Right hindlimb (tissue), 1 donor: ENCODE measurements at places on chromosomes 3 and 15.

- no peak for DNase-seq
These were observed 46.1 kb upstream of the ABI3BP start for GRCh38 chr3:101039285-101039684.

GRCh38 chr3:179196098-179196497 is 47.9 kb downstream of the PIK3CA start:
- no peak for DNase-seq

DNA sequence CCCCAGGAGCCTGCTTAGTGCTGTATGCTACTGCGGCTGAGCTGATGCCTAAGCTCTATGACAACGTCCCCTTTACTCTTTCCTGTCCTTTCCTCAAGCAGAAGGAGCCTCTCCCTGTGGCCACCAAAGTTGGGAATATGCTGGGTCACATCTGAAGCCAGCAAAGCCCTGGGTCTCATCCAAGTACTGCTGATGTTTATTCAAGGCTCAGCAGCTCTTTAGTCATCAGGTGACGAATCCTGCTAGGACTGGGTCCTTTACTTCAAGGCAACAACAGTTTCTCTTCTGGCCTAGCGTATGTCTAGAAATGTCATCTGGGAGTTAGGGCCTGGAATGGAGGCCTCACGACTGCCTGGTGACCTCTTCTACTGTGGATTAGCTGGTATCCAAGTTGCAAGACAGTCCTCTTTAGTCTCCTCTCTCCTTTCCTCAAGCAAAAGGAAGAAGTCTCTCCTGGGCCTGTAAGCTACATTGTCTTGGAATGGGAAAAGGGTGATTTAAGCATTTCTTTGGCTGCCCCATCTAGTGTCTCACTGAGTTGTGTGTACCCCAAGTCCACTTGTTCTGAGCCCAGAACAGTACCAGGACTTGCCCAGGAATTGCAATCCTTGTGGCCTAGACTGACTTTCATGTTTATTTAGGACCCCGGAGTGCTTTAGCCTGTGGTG is 63.9 kb downstream of the TNFAIP8L3 start:
- DNase-seq, result no peak

DNA sequence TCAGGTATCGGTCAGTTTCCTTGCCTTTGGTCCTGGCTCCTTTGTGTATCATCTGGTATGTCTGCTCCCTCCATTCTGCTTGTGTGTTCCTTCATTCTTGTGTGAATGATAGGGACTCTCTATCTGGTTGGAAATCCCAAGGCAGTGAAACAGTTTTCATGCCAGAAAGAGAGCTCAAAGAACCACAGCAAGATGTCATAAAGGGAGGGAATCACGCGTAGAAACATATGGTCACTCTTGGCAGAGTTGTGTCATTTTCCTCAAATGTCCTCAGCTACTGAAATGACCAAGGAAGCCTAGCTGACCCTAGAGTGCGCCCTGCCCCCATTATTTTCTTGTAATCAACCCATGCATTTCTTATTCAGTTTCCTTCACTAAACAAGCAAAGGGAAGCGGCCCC is 48.0 kb downstream of the RASGRP1 start:
- no peak for DNase-seq

DNA sequence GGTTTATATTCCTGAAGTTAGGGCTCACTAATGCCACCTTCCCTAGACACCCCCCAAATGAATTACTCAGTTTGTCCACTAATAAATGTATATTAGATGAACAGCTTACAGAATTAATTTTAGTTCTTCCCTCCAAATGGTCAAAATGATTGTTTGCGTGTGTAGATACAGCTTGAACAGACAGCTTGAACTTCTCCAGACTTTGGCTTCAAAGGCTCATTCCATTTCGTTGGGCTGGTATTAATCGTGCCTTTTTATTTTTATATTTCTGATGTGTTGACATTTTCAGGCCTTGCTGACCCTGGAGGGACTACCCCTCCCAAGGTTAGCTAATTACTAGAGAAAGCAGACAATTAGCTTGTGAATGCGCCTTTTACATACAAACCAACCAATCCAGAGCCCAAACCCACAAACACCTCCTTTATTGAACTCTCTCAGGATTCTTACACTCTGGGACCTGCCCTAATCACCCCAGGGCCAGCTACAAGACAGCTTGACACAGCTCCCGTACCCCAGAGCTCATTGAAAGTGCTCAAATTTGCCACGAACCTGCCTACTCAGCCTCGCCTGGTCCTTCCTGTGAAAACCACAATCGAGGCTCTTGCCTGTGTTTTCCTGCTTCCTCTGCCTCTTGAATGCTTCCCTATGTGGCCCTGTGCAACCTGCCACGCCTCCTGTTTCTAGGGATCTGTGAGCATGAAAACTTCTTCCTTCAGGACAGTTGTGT is 40.3 kb downstream of the RPL22L1 start:
- DNase-seq, result no peak

DNA sequence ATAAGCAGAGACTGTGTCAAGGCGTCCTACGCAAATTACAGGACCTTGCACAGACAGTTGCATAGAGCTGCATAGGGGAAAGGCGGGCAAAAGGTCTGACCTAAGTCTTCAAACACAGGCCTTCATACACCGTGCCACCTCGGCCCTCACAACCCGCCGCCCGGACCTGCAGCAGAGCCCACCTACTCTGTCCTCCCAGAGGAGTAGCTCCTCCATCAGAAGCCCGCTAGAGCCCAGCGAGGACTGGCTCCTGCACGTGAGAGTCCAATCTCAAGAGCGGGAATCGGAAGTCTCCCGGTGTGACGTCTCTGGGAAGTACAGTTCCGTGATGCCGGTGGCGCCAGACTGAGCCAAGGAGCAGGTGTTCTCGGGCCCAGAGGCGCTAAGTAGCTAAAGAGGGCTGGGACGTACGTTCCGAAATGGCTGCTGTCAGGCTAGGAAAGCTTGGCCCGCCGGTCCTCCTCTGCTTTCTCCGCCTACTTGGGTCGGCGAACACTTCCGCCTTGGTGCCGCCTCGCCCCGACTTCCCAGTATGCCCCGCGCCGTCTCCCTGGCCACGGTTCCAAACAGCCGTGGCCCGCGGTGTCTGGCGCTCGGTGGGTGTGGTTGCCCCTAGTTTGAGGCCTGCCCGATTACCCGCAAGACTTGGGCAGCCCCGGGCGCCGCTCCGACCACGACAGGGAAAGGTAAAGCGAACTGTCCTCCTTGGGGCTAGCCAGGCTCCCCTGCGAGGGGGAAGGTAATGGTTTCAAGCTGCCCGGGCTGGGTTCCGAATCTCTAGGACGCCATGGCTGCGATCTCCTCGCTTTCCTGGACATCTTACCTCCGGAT is at the start of the genes ASTE1 and NEK11:
Gene ASTE1, minus strand, starts transcription at position 505 of the 831 bp plus-strand sequence. CDS start 1,519 bp downstream, outside the sequence.
Gene NEK11, plus strand, starts transcription at position 557 of the 831 bp plus-strand sequence. CDS start 2,832 bp downstream, outside the sequence.
- peak; percentile 96 for DNase-seq

GRCh38 chr3:171797873-171798272 is 12.4 kb downstream of the PLD1 start:
- no peak for DNase-seq

- DNase-seq, result no peak
These were observed 11.1 kb downstream of the LRCH3 start for GRCh38 chr3:197801891-197802778.

DNA sequence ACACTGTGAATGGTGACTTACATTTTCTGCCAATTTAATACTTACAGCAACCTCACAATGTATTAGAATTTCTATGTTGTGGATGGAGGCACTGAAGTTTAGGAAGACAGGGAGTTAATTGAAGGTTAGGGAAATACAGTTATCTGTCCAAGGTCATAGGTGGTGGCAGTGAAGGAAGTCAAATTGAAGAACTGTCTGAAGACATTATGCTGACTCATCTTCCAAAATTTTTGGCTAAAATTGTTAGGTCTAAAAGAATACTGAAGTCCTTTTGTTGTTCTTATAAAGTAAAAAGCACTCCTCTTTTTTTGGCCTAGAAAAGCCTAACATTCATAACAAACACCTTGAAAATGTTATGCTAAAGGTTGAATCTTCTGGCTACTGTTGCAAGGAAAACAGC is 27.7 kb downstream of the EMC4 start:
- no peak for DNase-seq

- DNase-seq, result no peak
These were observed 248.5 kb downstream of the TIGIT start for GRCh38 chr3:114542359-114542758.

- DNase-seq, result no peak
These were observed 16.6 kb upstream of the PLSCR5 start for GRCh38 chr3:146621723-146622122.

DNA sequence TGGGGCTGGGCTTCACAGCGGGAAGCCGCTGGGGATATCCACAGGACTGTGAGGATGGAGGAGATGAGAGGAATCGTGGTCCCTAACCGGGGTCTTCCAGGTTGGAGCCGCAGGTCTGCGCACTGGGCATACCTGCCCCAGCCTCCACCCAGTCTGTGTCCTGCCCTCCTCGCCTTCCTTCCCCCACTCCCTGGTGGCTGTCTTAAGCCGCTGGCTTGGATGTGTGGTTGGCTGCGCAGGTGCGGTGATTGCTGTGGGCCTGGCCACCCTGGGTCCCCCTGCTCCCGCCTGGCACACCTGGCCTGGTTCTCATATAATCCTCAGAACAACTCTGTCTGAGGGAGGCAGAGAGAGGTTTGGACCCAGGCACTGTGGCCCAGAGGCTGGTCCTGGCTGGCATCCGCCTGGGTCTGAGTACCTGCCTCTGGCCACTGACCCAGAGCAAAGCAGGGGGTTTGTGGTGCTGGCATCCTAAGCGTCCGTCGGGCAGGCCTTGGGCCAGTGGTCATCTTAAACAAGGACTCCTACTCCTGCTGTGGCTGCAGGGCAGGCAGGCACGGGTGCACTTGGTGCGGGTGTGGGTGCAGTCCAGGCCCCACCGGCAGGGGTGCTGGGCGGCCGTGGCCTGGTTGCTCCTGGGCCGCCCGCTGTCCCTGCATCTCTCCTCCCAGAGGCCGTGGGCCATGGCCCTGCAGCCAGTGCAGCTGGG is 18.7 kb downstream of the PLXNA1 start:
- no peak for DNase-seq

GRCh38 chr15:51224428-51224827 is 114.0 kb downstream of the CYP19A1 start:
- DNase-seq, result no peak

DNA sequence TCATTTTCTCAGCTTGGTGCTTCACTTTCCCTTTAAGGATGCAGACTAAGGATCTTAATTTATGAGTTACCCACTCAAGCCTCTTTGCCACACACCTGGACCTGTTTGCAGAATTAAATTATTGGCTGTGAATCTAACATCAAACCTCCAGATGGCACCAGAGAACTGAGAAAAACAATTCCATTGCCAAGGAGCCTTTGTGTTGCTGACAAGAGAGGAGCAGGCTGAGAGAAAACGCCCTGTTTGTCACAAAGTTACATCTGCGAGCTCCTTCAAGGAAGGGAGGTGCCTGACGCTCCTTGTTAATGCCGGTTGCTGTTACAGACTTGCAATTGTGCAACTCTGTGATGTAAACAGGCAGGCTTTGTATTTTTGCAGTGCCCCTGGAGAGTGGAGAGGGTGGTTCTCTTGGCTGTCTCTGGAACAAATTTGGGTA is 36.3 kb upstream of the TMC3 start:
- peak; percentile 71 for DNase-seq

GRCh38 chr15:68676926-68677325 is 98.1 kb downstream of the CORO2B start:
- no peak for DNase-seq

DNA sequence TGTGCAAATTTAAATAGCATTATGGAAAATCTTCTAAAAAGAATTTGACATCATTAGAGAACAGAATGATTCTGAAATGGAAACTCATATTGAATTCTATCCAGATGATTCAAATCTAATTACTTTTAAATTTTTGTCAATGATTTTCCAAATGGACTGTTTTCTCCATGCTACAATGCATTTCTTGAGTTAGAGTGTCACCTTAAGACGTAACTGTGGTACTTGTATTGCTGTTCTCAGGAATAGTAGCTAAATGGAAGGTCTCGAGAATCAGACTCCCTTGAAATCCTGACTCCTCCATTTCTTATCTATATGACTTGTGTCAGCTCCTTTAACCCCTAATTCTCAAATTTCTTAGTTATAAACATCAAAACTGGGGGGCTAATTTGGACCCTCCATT is 102.3 kb downstream of the P2RY1 start:
- DNase-seq, result no peak

- no peak for DNase-seq
These were observed 1094.9 kb upstream of the EPHA6 start for GRCh38 chr3:95719481-95719880.

DNA sequence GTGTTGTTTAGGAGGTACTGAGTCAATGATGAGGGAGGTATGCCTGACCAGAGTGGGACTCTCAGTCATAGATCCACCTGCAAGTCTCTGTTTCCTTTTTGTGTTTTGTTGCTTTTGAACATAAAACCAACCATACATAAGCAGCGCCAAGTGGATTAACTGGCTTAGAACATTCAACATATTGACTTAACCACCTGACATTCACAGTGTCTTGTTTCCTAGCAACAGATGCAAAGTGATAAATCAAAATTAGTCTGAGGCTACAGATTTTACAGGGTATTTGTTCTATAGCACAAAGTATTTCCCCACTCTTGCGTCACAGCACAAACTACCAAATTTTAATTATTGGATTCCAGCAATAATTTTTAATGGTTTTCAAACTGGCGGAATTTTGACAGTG is 283.8 kb downstream of the BBX start:
- no peak for DNase-seq

GRCh38 chr3:171851660-171852058 is 8.5 kb downstream of the TMEM212 start:
- no peak for DNase-seq

GRCh38 chr15:91068966-91069365 is 31.1 kb upstream of the SV2B start:
- DNase-seq, result no peak

DNA sequence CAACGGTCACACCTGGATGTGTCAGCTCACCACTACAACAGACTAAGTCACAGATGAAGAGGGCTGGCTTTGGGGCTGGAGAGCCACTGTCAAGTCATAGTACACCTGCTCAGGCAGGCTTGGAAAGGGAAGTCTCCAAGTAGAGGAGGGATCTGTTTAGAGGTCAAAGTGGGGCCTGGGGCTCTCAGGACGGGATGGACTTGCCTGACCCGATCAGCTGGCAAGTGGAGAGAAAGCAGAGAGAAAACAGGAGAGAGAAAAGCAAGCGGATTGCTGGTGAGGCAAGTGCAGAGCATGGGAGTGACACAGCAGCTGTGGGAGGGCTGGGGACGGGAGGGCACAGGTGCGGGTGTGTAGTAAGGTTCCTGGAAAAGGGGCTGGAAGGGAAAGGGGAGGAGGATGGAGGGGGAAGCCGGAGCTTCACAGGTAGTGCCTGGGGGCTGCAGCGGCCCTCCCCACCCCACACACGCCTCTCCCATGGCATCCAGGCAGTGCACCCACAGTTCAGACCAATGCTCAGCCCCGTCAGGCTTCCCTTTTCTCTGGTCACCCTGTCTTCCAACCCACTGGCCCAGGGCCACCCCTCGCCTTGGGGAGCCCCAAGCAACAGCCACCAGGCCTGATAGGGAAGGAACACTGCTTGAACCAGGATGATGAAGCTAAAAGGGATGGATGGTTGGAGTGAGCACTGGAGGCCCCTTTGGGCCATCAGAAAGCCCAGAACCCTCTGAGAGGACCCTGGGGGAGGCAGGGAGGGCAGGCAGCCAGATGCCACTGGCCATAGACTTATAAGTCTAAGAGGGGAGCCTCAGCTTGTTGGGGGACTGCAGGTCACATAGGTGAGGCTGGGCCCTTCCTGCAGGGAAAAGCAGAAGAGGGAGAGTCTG is 8.5 kb downstream of the RPS17 start:
- DNase-seq, result no peak
